ENCODE measurements at places on chromosomes 7 and 10. TPM values are rescaled to one million over a fixed set of nuclear protein-coding genes. Genes with fewer than 3 reads are reported as not detected.

Gene ANKRD2
- total RNA-seq = not detected

DNA sequence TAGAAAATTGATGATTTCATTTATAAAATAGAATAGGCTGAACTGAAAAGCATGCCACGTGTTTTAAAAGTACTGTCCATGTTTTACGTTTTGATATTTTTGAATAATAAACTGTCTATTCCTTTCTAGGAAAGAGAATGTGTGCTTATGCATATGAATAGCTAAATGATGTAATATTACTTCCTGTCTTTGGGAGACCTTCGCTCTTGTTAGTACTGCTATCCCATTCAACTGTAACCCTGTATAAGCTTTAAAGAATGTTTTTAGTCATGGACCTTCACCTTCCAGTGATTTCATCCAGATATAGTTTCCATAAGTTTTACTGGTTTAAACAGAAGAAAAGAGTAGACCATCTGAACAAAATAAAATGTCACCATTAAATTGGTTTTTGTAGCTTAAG lies 274.4 kb upstream of the SEMA3A start:
- no peaks in the 10 kb centered on the region for H3K27me3 ChIP-seq
- DNase-seq = no peak
- H3K4me1 ChIP-seq = no peaks in the 10 kb centered on the region
- no peak overlapping the region for H3K27ac ChIP-seq
- H3K4me3 ChIP-seq = no peak overlapping the region

GRCh38 chr10:53886325-53887300 lies 914.4 kb downstream of the PCDH15 start:
- no peaks in the 10 kb centered on the region for H3K27me3 ChIP-seq
- no peaks in the 10 kb centered on the region for H3K36me3 ChIP-seq
- no peak overlapping the region for H3K27ac ChIP-seq

DNA sequence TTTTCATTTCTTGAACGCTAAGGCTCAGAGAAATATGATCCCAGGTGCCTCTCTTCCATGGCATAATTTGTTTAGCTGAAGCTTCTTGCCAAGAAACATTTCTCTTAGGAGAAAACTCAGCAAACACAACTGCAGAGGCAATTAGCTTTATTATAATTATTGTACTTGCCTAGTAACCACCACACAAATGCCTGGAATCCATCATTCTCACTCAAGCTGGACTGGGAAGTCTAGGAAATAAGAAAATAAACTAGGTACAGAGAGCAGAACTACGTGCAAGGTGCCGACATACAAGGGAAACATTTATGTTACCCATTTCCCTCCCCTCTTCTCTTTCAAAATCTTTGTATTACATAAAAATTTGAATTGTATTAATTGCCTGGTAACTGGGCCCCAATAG lies 15.1 kb downstream of the SLC35B4 start:
- DNase-seq = no peak
- peaks cover 52% of the 10 kb centered on the region for H3K36me3 ChIP-seq
- no peak overlapping the region for H3K4me3 ChIP-seq
- no peaks in the 10 kb centered on the region for H3K27me3 ChIP-seq
- H3K27ac ChIP-seq = no peak overlapping the region

- no peak overlapping the region for H3K4me3 ChIP-seq
- H3K4me1 ChIP-seq = peaks cover 8% of the 10 kb centered on the region
- H3K27ac ChIP-seq = no peak overlapping the region
- no peaks in the 10 kb centered on the region for H3K27me3 ChIP-seq
- no peaks in the 10 kb centered on the region for H3K36me3 ChIP-seq
Observed at GRCh38 chr7:20310963-20311742, 19.5 kb upstream of the ITGB8 start.

- no peaks in the 10 kb centered on the region for H3K36me3 ChIP-seq
- H3K4me1 ChIP-seq = peaks cover 6% of the 10 kb centered on the region
- H3K4me3 ChIP-seq = no peak overlapping the region
- H3K27ac ChIP-seq = no peak overlapping the region
Observed at GRCh38 chr10:76133597-76134255, 702.3 kb downstream of the LRMDA start.

All from GM23248 (cell line).